ENCODE measurements at places on chromosomes 7 and 10.

DNA sequence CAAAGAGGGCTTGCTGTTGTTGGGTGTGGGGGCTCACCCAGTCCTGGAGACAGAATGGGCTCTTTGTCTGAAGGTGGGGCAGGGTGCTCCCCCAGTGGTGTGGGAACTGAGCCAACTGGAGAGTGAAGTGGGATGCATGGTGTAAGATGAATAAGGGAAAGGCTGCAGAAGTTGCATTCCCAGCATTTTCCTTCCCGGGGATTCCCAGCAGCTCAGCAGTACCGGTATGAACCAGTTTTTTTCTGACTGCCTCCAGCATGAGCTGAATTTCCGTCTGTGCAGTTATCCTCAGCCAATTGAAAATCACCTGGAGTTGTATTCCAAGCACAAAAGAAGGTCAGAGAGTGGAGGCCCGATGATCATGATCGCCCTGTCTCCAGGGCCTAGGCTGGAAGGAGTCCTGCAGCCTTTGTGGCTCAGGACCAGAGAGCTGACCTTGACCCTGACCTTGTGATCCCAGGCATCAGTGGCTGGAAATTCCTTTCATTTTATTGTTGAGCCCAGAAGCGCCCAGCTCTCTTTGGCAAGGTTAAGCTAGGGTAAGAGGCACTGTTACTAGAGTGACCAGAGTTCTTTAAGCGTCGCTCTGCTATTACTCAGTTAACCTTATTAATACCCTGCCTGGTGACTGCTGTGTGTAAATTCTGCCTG, 33.4 kb downstream of the OGDH start:
- no peak for DNase-seq

DNA sequence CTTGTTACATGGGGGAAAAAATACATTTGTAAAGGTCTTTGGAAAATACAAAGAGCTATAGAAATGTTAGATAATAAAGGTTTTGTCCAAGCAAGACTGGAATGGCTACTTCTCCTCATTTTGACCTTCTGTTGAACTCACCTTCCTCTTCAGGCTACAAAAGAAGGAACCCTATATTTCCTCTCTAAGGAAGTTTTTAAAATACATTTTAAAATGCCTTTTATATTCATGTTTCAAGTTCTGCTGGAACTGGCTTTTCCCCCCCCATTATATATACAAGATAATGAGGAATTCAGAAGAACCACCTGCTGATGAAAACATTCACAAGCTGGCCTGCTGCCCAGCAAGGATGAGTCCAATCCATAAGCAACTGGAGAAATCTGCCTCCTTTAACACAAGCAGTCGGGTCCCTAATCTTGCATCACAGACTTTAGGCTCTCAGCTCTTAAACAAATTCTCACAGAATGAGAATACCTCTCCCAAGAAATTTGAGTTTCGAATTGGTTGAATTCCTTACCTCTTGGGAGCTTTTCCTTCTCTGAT, 44.6 kb downstream of the MTERF1 start:
- DNase-seq, result no peak

DNA sequence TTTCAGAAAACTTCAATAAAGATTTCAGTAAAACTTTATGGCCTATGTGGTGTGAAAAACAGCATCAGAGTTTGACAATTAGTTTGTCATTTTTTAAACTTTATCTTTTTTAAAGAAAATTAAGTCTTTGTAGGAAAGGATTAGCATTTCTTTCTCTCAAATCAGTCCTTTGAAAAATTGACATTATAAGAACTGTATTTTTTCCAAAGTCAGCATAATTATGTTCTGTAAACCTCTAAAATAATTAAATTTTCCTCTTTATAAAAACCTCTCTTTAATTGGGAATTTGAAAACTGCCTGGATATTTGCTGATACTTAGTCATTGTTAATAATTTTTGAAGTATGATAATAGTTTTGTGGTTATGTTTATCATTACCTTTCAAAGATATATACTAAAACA, 226.7 kb upstream of the KAT6B start:
- no peak for DNase-seq

- no peak for DNase-seq
Measured at GRCh38 chr10:59706851-59707797, 2.5 kb downstream of the SLC16A9 start.

GRCh38 chr10:115977855-115978254, 295.2 kb downstream of the GFRA1 start:
- no peak for DNase-seq

DNA sequence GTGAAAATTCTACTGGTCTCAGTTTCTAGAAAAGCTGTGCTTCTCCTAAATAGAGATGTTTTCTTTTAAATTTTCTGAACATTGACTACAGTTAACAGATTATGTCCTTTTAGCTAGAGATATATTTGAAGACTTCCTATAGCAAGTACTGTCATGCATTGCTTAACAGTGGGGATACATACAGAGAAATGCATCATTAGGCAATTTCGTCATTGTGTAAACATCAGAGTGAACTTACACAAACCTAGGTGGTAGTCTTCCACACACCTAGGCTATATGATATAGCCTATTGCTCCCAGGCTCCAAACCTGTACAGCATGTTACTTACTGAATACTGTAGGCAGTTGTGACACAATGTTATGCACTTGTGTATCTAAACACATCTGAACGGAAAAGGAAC, 28.5 kb downstream of the PIK3CG start:
- DNase-seq, result no peak

- DNase-seq, result no peak
Measured at GRCh38 chr7:51471981-51472296, 155.3 kb upstream of the COBL start.

DNA sequence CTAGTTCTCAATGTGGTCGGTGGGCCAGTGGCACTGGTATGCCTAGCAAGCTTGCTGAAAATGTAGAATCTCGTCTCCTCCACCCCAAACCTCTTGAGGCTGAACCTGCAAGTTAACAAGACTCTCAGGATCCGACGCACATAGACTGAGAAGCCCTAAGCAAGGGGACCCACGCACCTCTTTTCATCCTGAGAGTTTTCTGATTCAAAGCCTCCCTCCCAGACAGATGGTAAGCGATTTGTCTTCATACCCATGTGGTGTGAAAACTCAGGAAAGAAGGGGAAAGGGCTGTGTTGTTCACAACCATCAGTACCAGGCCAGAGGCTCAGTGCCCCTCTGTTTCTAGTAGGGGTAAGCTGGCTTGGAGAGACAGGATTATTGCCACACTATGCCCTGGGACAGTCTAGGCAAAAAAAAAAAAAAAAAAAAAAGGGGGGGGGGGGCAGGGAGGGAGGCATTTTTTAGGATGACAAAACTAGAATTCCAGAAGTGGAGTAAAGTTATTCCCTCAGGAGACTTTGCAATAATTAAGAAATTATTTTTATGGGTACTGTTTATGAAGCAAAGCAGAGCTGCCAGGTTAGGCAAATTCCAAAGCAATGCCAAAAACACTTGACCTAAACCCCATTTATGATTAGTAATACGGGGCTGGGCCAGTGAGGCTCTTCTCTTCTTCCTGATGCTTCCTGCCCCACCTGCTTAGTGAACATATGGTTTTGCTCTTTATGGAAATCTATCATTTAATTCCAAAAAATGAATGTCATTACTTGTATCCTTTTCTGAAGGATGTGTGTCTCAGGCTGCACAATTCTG, 117.6 kb upstream of the PDLIM1 start:
- no peak for DNase-seq

DNA sequence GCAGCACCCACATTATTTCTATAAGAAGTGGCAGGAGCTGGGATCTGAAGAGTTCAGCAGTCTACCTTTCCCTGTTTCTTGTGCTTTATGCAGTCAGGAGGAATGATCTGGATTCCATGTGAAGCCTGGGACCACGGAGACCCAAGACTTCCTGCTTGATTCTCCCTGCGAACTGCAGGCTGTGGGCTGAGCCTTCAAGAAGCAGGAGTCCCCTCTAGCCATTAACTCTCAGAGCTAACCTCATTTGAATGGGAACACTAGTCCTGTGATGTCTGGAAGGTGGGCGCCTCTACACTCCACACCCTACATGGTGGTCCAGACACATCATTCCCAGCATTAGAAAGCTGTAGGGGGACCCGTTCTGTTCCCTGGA, 874 bp upstream of the RBP3 start:
- no peak for DNase-seq
